Stimulated activated CD4-positive, alpha-beta T cell treated with anti-CD3 and anti-CD28 coated beads, Interleukin-12 subunit alpha, Interleukin-12 subunit beta, amount 100 ng/mL, for 48 hours (primary cell): ENCODE measurements at places on chromosomes 1 and 21.

GRCh38 chr1:234214129-234214910 lies 158.9 kb upstream of the COA6 start:
- peak; percentile 6 for DNase-seq

DNA sequence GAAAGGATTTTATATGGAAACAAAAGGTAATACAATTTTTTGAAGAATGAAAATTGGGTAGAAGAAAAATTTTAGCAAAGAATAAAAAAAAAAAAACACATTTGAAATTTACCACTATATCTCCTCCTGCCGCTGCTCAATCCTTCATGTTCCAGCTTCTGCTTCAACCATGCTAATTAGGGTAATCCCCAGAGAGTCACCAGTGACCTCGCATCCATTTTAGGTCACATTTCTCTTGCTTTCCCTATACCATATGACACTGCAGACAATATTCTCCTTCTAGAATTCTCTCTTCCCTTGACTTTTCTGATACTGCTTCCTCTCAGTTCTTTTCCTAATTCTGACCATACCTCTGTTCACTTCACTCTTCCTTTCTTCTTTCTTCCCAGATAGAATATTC lies 237.1 kb downstream of the USH2A start:
- no peak for DNase-seq

- DNase-seq, result no peak
Measured at GRCh38 chr1:44641126-44642102, 32.9 kb downstream of the TMEM53 start.

GRCh38 chr1:24486331-24487065 lies 16.1 kb upstream of the RCAN3 start:
- no peak for DNase-seq

- DNase-seq, result no peak
Measured at GRCh38 chr21:18245464-18245967, 883 bp downstream of the CHODL start.

GRCh38 chr1:84141182-84142003 lies 2.7 kb upstream of the PRKACB start:
- no peak for DNase-seq

DNA sequence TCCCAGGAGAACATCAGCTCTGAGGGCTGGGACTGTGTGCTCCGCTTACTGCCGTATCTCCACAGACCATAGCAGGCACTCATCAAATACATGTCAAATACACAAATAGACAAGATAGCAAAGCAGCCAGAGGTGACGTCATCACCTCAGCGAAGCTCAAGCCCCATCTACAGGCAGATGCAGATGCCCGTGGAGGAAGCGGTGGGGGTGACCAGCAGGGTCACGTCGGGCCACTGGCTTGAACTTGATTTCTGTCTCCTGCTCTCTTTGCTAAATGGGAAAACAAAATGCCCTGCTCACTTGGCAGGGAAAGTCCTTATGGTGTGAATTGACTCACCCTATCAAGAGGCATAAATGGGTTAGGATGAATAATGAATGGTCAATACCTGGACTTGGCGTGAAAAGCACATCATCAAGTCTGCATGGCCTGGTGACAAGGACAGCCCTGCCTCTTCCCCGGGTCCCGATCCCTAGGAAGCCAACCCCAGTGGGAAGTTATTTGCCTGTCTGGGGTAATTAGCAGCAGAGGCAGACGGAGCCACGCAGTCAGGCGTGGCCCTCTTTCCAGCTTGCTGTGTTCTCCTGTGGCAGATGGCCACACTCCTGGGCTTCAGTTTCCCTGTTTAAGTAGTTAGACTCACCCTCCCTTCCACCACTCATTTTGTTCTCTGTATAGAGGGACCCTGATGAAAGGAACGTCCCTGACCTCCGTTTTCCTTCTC lies 536.0 kb downstream of the NPHP4 start:
- no peak for DNase-seq

- no peak for DNase-seq
Measured at GRCh38 chr1:157113106-157113505, 13.5 kb upstream of the ETV3L start.

DNA sequence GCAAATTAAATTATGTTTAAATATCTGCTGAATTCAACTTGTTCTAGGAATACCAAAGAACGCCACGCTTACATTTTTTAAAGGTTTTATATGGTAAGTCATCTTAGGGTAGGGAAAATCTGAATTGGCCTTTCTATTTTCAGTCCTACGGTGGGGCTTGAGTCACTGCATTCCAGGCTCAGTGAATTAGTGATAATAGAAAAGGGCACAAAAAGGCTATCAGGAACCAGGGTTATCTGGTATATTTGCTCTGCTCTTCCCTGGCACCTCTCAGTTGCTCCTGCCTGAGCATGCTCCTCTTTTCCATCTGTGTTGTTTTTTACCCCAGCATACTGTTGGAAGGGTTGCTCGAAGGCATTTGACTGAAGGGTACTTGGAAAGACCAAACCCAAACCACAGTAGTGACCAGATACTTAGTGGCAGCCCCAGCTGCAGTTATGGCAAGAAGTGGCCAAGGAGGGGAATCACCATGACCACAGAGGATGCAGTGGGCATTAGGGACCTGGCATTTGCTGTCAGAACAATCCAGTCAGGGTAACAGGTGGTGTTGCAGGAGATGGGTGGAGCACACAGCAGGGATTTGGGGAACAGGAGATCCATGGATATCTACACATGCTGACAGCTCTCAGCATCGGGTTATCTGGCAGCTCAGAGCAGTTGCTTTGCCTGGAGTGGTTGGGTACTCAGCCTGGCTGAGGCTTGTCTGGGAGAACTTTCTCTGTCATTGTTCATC lies 2.3 kb downstream of the OVAAL start:
- DNase-seq, result no peak

- no peak for DNase-seq
Measured at GRCh38 chr1:20233866-20234265, 47.5 kb upstream of the PLA2G2C start.

GRCh38 chr1:221138516-221138915 lies 259.3 kb downstream of the HLX start:
- no peak for DNase-seq

DNA sequence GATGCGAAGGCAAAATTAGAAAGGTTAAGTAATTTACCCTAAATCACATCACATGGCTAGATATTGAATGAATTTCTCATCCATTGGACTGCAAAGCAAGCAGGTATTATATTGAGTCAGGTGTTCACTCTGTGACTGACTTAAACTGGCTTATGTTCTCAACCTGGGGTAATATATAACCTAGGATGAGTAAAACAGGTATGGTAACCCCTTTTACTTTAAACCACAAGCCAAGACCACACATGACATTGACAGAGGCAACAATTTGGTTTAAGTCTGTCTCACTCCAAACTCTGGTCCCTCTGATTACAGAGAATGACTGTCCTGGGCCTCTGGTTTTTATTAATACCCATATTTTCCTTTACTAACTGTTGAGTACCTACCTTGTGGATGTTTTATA lies 33.3 kb downstream of the MAEL start:
- DNase-seq, result no peak

GRCh38 chr1:158039380-158039779 lies 45.9 kb downstream of the KIRREL1 start:
- no peak for DNase-seq

GRCh38 chr1:209577346-209577745 lies 6.2 kb upstream of the CAMK1G start:
- DNase-seq, result no peak

DNA sequence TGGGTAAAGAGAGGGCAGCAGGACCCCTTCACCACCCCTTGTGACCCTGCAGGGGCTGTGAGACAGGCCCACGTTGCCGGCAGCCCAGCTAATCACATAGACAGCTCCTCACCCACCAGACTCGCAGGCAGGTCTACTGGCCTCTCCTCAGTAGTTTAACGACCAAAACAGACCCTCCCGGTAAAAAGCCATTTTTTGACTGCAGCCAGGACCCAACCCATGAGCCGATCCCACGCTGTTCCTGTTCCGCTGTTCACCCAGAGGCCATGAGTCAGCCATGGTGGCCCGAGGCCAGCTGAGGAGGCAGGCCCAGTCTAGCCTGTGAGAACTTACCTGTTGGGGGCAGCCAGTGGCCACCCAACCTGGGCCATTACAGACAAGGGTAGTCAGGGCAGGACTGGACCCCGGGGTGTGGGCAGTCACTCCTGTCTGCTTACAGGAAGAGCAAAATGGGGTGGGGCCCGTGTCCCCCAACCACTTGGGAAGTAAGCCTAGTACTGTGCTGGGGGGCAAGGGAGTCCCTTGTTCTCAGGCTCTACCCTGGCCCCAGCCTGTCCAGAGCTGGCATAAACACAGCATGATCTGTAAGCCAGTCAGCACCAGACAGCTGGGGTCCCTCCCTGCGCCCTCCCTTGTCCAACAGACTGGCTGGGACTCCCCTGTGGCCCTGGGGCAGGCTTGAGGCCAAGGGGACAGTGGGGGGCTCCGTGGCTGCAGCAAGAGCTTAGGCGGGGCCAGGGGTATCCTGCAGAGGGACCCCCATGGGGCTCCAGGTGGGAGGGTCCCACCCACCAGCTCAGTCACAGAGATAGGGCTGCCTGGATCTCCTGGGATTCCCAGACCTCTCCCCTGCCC lies 61.9 kb downstream of the WNT9A start:
- no peak for DNase-seq

DNA sequence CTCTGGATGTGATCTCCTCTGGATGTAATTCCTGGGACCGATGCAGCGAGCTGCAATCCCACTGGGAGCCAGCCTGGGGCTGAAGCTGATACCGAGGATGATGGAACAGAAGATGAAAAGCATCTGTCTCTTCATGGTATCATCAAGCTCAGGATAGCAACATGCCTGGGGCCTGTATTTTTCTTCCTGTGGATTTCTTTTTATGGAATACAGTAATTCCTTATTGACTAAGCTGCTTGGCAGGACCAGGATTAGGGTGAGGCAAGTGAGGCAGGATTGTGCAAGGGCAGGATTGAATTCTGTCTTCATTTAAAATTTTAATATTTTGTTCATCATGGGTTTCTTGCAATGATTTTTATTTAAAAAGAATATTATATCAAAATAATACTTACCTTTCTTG lies 86.6 kb downstream of the SLC25A24 start:
- no peak for DNase-seq

DNA sequence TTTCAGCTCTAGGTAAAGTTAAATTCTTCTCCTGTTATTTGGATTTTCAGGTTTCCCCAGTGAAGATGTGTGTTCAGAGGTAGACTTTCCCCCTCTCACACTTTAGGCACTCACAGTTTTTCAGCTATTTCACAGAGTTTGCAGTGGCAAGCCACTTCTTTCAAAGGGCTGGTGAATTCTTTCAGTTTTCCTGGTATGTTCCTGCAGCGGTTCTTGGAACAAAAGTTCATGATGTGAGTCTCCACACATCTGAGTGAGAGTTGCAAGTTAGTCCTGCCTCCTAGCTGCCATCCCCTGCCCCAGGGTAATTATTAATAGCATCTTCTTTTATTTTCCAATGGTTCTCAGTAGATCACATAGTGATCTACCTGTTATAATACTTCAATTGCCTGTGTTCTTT lies 27.3 kb upstream of the CD84 start:
- no peak for DNase-seq

DNA sequence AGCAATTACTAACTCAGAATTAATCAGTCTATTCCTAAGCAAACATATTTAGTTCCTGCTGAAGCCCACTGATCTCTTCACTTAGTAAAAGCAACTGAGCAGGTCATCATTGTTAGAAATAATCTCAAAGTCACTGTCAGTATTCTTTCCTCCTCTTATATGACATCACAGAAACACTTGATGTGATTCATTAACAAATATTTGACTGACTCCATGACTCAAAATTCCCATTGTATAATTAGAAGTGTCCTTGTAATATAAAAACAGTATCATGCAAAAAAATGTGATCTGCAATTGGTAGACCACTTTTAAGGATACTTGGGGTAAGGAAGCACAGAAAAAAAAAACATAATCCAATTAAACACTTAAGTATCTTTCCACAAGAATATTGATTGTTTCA lies 194.4 kb downstream of the DPYD start:
- DNase-seq, result no peak

- no peak for DNase-seq
Measured at GRCh38 chr1:18145851-18146618, 38.4 kb downstream of the IGSF21 start.

DNA sequence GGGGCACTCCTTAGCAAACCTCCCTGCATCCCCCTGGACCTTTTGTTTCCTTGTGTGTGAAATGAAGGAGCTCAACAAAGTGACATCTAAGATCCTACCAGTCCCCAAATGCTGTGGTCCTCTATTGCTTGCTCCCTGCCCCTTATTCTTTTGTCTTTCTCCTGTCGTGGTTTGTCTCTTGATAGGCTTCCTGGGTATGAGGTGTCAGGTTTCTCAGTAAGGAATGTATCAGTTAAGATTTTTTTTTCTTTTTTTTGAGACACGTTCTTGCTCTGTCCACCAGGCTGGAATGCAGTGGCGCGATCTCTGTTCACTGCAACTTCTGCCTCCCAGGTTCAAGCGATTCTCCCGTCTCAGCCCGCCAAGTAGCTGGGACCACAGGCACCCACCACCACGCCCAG lies 16.8 kb downstream of the CNIH3 start:
- DNase-seq, result no peak

DNA sequence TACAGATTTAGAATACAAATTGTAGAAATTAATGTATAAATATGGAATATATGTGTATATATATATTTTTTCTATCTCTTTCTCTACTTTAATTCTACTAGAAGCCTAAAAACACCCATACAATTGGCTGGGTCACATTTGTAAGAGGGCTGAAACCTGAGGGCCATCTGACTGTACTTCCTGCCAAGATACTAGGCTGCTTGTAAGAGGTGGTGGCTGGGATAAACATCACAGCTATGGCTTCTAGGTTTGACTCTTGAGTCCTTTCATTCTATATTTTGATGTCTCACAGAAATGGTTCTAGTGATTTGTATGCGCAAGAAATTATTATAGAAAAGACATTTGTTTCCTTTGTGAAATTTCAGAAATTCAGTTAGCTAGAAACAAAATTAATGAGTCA lies 1155.2 kb upstream of the B3GALT2 start:
- no peak for DNase-seq
